ENCODE measurements at places on chromosomes 16 and 17.
A peak's percentile ranks its signal among the peaks of the same experiment; 100 is the strongest.

DNA sequence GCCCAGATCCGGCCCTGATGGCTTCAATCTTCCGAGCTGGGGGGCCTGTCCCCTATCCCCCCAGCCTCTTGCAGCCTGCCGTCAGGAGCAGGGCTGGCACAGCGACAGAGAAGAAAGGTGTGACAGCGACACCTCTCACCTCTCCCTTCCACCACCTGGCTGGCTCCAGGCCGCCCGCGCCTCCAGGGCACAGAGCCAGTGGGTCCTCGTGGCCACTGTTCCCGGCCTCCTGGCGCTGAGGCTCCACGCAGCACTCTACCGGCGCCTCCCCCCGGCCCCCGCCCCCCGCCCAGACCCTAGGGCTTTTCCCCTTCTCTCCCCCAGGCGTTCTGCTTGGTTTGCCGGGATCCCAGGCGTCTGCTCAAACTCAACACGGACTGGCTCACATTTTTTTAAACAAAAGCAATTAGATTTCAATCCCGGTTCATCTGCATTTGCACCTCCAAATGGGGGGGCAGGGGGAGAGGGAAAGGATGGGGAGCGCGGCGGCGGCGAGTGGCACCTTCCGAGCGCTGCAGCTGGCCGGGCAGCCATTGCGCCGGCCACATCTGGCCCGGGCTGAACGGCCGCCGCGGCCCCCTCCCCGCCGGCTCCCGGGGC is 12.8 kb upstream of the CBX8 start:
- no peak for DNase-seq

- peak; percentile 93 for DNase-seq
Measured at GRCh38 chr17:6047966-6048365, 22.2 kb upstream of the WSCD1 start.

DNA sequence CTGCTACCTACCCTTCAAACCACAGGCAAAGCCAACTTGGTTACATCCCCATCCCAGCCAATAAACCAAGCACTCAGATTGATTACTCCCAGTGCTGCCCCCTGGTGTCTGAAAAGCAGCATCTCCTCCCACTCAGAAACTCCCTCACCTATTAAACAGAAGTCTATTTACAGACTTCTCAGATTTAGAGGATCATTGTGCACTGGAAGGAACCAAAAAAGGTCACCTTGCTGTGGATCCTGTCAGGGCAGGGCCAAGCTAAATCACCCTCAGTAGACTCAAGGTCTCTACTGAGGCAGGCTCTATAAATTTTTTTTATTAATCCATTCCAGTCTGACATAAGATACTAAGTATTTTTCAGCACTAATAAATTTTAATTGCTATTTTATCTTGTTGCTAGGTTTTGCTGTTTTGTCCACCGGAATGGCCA is 17.6 kb downstream of the HIGD1B start:
- DNase-seq = peak; percentile 84

- no peak for DNase-seq
Measured at GRCh38 chr17:77206158-77206956, 65.6 kb downstream of the SEC14L1 start.

DNA sequence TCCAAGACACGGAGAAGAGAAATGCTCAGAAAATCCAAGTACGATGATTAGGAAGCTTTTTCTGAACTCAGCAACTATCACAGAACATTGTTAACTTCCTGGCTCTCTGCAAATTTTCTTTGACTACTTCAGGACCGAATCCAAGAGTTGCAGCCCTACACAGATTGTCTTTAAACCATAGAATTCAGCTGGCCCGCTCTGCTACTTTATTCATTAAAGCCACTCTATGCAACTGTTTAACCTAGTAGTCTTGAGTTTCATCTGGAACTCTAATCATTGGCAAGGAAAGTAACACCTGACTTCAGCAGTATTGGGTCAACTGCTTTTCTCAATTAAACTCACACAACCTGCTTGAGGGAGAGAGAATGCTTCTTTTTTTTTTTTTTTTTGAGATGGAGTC is 210.1 kb downstream of the SLC39A11 start:
- DNase-seq = no peak

DNA sequence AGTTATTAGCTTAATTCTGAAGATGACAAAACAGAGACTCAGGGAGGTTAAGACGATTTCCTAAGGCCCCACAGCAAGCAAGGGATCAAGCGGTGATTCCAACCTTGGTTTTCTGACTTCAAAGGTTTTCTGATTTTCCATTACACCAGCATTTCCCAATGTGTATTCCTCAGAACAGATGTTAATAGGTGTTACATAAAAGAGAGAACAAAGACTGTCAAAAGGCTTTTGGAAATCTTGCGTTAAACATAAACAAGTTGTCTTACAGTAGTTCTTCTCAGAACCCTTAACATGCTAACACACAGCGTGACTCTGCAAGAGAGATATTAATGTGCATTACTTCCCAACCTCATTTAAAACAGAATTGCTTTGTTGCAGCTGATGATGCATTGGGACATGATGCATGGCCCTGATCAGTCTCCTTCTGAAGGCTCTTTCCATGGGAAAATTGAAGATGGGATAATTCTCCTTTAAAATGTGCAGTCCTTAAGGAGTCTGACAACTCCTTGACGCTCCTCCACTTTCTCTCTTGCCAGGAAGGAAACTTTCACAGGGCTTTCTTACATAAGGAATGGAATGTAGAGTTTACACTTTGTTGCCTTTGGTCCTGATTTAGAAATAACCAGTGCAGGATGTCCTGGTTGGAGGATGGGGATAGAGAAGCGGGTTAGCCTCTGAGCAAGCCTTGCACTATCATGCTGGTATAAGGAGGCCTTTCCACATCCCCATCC is 21.5 kb upstream of the MMD start:
- DNase-seq = no peak

DNA sequence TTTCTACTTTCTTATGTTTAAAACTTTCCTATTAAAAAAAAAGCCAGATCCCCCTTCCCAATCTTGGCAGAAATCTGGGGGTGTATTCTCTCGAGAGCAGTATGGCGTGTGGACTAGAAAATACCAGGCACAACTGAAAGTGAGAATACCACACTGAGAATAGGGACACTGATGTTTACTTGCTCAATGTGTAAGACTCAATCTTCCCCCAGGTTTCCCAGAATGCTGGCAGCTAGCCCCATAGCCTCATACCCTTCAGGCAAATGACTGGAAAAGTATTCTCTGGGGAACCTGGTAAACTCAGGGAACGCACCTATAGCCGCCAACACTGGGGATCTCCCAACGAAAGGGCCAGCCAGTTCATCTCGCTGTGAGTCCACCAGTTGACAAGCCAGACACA is 15.3 kb downstream of the ZZEF1 start:
- no peak for DNase-seq

DNA sequence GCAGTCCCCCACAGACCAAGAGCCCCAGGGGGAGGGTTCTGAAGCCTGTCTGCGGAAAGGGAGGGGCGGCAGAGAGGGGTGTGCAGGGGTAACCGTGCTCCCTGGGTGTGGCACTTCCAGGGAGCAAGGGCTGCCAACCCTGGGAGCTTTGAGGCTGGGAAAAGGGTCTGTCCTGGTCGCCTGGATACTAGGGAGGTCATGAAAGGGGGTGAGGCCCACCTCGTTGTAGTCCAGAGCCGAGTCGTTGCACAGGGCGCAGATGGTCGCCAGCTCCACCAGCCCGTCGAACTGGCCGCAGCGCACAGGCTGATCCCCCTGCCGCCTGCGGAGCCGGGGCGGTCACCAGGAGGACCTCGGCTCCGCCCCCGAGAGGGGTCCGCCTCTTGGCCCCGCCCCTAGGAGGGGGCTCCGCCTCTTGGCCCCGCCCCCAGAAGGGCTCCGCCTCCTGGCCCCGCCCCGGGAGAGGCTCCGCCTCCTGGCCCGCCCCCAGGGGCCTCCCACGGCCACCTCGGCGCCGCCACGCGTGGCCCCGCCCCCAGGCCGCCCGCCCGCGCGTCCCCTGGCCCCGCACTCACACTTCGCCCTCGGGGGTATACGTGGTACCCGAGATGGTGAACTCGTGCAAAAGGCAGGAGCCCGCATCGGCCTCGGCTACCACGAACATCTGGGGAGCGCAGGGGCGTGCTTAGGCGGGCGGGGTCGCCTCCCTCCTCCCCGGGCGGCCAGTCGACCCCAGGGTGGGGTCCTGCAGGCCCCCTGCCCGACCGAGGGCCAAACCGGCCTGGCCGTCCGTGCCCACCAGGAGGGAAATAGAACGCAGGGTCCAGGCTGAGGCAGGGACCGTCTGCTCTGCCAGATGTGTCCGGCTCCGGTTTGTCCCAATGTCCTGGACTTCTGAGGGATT is 19.5 kb downstream of the ATP2A3 start:
- peak; percentile 79 for DNase-seq

DNA sequence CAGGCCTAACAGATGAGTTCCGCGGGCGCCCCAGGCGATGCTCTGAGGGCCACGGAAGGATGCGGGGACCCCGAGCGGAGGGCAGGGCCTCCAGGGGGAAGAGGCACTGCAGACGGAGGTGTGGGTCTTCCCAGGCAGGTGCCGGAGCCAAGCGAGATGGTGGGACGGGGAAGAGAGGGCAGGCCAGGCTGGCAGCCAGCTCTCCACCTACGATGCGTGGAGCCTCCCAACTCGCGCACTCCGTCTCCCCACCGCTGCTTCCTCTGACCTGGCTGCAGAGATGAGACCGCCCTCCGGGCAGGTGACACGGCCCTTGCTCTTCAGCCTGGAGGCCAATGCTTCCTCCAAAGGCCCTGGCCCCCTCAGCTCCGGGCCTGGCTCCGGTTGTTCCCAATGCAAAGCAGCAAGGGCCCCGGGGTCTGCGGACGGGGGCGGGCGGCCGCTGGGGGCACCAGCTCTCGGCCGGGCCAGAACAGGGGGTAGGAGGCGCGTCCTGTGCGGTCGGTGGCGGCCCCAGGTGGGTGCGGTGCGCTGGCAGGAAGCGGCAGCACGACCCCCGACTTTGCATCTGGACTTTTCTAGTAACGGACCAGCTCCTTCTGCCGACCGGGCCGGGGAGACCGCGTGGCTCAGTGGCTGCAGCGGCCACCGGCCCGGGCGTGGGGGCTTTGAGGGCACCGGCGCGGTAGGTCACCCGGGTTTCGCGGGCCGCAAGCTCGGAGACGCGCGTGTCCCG is 1.5 kb upstream of the SOX8 start:
- no peak for DNase-seq

DNA sequence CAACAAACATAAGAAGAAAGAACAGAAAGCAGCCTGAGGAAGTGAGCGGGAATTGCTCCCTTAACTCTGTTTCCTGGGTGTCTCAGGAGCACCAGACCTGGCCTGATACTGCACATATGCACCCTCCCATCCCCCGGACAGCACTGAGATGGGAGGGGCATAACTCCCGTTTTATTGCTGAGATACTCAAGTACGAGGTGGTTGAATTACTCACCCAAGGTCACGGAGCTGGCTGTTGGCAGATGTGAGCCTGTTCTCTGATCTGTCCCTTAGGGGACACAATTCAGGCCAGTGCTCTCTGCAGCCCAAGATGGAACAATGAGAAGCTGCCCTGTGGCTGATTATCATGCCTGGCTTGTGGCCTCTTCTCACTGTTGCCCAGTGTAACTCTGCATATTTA is 9.1 kb upstream of the MED9 start:
- no peak for DNase-seq

DNA sequence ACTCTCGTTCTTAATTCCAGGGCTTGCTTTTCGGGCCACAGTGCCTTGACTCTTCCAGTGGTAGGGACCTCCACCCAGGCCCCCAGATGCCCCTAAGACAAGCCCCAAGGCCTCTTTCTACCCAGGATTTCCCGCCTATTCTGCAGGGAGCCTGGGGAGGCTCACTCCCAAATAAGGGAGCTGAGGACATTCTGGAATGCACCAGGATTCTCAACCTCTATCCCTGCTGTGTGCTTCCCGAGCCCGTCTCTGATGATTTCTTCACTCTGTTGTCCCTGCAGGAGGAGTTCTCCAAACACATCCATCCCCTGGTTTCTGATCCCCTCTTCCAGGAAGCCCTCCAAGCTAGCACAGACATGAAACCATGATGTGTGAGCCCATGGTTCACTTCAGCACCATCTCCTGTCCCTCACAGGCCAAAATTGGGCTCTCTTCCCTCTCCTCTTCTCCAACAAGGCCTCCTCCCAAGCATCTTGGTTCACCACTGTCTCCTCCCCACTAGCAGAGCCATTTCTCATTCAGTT is 255.9 kb downstream of the KATNIP start:
- DNase-seq = no peak

DNA sequence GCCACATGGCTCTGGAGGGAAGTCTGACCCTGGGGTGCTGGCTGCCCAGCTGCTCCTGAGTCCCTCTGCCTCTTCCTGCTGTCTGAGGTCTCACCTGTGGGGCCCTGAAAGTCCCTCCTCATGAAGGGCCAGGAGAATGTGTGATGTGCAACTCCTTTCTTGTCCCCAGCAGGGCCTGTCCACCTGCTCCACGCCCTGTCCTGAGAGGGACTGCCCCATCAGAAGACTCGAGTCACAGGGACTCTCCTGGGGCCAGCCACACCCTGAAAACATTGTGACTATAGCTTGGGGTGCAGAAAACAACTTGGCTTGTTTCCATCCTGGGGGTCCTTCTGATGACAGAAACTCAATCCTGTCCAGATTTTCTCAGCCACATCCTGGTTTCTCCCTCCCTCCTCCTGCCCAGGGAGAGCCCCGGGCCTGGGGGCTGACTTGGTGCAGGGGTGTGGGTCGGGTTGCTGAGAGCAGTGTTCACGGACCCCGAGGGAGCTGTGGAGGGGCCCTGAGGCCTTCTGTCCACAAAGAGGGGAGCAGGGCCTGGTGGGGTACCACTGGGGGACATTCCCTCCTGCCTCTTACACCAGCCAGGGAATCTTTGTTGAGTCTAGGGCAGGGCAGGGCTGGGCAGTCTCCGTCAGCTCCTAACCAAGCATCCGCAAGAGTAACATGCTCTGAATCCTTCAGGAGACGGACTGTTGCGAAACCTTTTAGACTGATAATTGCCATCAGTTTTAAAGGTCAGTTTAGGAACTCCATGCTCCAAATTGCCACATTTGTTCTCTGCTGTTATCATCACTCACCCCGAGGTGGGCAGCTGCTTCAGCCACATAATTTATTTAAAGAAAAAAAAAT is 45.9 kb downstream of the NT5M start:
- no peak for DNase-seq

DNA sequence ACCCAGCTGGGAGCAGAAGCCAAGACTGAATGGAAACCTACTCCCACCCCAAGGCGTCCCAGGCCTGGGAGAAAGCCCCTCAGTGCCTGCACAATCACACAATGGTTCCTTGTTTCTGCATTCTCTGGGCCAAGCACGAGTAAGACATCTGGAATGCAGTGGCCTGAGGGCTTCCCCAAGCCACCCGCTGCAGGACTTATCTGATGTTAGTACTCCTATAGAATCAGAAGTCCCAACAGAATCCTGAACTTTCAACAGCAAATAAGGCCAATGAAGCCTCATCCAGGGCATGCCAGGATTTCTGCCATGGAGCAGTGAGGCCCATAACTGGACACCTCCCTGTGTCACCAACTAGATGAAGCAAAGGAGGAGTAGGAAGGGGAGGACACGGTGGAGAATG is 28.6 kb downstream of the MYO18A start:
- peak; percentile 71 for DNase-seq
